ENCODE measurements at places on chromosomes 1 and 21. TPM values are rescaled to one million over a fixed set of nuclear protein-coding genes. Genes with fewer than 3 reads are reported as not detected.

HSD11B1 gene
- 0.54 TPM for polyA plus RNA-seq

DNA sequence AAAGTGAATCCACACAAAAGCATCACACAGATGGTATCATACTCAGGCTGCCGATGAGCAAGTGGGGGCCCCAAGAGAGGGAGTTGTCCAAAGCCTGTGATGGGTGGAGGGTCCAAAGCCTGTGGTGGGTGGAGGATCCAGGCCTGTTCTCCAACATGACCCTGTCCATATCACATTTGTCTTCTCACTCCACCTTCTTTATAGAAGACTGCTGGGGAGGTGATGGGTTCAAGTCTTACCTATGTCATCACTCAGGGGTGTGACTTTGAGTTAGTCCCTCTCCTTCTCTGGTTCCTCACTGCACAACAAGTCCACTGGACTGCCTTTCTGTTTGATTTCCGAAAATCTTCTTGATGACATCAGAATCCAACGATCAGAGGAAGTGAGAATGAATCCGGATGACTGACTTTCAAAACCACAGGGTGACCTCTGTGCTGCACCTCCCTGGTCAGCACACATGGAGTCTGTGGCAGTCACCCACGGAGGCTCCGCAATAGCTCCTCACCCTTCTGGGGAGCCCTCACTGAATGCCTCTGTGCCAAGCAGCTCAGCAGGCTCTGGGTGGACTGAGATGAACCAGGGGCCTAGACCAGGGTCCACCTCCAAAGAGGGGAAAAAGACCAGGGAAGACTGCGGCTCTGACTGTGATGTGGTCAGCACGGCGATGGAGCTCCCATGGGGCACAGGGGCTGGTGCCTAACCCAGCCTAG is 166.8 kb downstream of the HIVEP3 start:
- H3K27me3 ChIP-seq: no peaks in the 10 kb centered on the region
- no peaks in the 10 kb centered on the region for H3K36me3 ChIP-seq
- H3K27ac ChIP-seq: no peak overlapping the region
- peaks cover 31% of the 10 kb centered on the region for H3K4me1 ChIP-seq
- H3K4me3 ChIP-seq: no peak overlapping the region

DNA sequence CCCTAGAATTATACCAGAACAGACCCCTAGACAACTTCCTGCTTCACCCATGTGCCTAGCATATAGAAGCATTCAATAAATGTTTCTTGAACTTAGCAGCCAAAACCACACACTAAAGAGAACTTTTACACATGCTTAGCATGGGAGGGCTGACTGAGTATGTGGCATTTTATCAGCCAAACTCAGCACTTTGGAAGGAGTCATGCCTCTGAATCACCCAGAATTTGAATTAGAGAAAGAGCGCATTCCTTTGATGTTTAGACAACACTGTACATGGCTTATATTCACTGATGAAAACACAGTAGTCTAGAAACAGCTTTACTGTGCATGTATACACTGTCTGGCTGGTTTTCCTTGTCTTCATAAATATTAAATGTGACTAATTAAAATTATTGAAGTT is 26.1 kb downstream of the SPAG17 start:
- no peak for DNase-seq
- H3K4me1 ChIP-seq: no peaks in the 10 kb centered on the region
- no peaks in the 10 kb centered on the region for H3K36me3 ChIP-seq

LCE1E gene
- not detected for polyA plus RNA-seq

DNA sequence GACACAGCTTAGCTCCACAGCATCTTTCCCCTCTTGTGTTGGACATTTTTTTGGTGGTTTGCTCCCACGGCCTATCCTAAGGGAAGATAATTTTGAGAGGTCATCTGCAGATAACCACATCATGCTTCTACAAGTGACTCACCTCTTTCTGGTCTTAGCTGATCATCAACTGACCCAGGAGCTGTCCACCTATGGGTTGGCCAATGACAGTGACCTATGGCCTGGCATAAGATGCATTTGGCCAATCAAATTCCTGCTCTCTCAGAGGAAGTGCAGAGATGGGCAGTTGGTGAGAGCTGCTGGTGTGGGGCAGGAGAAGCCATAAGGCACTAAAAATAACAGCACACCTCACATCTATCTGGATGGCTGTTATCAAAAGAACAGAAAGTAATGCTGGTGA is 100.0 kb upstream of the CLDN14 start:
- H3K36me3 ChIP-seq: no peaks in the 10 kb centered on the region
- H3K4me1 ChIP-seq: no peaks in the 10 kb centered on the region
- no peaks in the 10 kb centered on the region for H3K27me3 ChIP-seq
- H3K4me3 ChIP-seq: no peak overlapping the region

DNA sequence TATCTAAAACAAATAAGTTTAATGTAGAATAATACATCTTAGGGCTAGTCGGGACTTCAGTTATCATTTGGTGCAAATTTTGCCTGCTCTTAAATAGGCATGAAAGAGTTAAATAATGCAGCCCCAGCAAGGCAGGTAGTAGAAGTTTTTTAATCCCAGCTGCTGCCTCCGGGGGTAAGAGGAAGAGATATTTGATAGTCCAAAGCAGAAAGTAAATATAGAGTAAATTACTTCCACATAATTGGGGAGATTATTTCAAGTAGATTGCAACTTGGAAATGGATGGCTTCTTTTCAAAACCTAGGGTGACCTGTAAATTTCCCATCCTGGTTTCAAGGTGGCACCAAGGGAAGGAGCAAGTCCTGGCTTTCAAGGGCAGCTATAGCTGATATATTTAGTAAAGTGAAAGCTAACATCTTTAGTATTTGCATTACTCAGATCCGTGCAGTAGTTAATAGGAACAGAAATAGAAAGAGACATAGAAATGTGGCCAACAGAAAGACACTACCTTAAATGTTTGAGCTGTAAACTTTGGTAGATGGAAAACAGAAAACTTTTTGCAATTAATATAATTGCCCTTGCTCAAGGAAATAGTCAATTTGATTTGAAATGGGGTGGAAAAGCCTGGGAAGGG is 109.1 kb downstream of the LMO4 start:
- DNase-seq: no peak
- no peak overlapping the region for H3K27ac ChIP-seq
- H3K4me3 ChIP-seq: no peak overlapping the region
- no peaks in the 10 kb centered on the region for H3K36me3 ChIP-seq
- no peaks in the 10 kb centered on the region for H3K4me1 ChIP-seq
